Stimulated activated CD4-positive, alpha-beta T cell treated with anti-CD3 and anti-CD28 coated beads, Interleukin-12 subunit alpha, Interleukin-12 subunit beta, amount 100 ng/mL, for 24 hours (primary cell): ENCODE measurements at places on chromosomes 11 and 22.

GRCh38 chr22:38873469-38874411 is 1.7 kb upstream of the CBX6 start:
- peak; percentile 60 for DNase-seq

DNA sequence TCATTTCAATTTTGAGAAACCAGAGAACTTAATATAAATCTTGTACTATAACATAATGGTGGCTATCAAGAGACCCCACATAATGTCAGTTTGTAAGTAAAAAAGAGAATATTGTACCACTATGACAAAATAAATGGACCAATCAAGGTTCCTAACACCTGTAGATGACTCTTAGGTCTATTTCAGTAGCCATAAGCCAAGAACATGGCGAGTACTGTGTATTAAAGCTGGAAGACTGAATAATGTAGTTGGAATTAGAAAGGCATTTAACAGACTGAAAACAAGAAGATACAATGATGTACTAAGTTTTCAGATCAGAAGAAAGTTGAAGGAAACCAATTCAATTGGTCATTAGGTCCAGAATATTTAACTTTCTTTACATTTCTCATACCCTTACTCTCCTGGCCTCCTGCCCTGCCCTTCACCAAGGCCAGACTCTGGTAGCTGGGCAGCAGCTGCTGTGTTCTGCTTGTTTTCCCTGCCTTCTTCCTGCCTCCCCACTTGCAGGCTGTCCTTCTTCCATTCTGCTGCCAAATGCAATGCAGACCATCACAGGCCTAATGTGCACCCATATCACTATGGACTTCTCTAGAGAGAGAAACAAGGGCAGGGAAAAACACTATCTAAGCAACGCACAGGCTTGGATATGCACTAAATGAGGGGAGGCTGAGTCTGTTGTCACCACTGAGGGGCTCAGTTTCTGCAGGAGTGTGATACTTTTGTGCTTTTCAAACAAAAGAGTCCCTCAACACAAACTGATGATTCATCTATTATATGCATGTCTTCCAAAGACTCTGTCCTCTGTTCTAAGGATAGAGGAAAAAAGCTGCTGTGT is 60.1 kb downstream of the RAB30 start:
- DNase-seq = no peak

GRCh38 chr22:30362651-30363281 is 6.0 kb downstream of the CCDC157 start:
- no peak for DNase-seq

DNA sequence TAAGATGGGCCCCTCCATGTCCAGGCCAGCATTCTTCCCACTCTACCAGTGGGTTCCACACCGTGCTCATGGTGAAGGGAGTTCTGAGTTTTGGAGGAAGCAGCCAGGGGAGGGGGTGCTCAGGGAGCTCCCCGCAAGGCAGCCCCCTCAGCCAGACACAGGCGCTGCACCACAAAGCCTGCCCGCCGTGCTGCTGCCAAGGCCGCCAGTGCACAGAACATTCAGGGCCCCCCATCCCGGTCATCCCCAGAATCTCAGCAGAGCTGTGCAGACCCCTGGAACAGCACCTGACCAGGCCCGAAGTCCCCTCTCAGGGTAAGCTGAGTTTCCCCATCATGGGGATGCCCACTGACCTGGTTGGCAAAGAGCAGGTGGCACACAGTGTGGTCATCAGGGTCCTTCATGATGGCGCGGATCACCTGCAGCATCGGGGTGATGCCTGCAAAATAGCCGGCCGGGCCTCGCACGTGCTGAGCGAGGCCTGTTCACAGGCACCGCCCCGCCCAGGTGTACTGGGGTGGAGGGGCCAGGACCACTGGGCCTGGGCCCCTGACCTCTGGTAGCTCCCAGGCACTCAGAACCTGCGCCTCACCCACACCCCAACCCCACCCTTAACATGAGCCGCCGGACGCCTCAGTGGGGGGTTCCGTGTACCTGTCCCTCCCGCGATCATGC is 12.4 kb upstream of the POLDIP3 start:
- DNase-seq = no peak

DNA sequence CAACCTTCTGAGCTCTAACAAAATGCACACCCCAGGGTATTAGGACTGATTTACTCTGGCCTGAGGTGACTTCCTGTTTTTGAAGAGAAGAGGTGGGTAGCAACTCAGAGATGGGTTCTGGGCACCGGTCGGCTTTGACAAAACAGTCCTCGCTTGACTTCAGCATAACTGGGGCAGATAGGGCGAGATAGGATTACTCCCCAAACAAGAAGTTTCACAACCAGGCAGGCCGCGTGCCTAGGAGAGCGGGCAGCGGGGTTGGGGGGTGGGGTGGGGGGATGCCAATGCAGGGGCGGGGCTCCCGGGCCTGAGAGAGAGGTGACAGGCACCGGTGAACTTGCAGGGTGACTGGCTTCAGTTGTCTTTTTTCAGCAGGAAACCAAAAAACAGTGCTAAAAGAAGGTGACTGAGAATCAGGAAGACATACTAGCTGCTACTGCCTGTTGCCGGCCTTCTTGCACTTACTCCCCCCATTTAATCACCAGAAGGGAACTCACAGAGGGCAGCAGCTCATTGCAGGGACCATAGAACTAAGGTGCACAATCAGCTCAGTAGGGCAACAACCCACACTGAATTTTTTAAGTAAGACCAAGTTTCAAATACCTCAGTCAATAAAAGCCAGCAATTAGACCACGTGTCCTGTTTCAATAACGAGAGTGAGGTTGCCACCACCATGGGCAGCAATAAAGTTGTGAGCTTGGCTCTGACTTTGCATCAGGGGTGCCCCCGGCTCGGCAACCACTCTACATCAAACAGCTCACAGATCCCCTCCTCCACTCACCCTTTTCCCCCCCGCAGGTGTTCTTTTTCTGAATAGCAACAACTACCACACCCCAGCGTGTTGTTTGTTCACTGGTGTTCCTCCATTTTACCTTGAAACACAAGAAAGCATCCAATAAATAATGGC is 37.2 kb upstream of the ETS1 start:
- DNase-seq = no peak

GRCh38 chr22:47355776-47356510 is 593.5 kb downstream of the TBC1D22A start:
- no peak for DNase-seq

- no peak for DNase-seq
These were observed 45.5 kb upstream of the GRIK4 start for GRCh38 chr11:120465921-120466534.

DNA sequence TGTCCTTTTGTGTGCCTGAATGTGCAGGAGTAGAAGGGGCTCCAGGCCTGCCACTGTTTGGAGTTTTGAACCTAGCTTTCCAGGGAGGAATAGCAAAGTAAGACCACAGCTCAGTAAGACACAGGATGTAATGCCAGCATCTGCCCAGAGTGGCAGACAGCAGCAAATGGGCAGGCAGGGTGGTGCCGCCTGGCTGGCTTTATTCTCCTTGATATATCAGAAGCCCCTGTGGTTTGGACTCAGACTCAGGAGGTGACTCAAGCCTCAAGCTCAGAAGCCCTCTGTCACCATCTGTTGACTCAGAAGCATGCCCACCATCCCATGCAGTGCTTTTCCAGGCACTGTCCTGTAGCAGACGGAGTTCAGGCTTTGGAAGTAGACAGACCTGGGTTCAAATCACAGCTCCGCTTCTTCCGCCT is 72.7 kb upstream of the TTC12 start:
- DNase-seq = no peak
